ENCODE measurements at places on chromosomes 5 and 9.

DNA sequence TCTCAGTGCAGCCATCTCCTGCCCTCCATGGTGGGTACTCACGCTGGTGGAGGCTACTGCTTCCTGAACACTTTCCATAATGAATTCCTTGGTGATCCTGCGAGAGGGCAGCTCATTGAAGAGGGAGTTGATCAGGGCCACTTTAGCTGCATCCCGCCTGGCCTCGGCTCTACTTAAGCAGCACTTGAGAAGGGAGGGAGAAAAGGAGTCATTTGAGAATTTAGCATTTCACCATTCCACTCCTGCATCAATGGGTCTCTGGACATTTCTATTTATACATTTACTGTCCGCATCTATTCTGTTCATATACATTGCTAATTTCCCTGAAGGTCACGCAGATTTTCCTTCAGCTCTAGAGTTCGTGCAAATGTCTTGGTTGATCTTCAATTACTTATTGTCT is 35.1 kb downstream of the LIX1 start:
- DNase-seq: no peak

- DNase-seq: peak; percentile 16
Measured at GRCh38 chr9:1879501-1879900, 135.6 kb upstream of the SMARCA2 start.

DNA sequence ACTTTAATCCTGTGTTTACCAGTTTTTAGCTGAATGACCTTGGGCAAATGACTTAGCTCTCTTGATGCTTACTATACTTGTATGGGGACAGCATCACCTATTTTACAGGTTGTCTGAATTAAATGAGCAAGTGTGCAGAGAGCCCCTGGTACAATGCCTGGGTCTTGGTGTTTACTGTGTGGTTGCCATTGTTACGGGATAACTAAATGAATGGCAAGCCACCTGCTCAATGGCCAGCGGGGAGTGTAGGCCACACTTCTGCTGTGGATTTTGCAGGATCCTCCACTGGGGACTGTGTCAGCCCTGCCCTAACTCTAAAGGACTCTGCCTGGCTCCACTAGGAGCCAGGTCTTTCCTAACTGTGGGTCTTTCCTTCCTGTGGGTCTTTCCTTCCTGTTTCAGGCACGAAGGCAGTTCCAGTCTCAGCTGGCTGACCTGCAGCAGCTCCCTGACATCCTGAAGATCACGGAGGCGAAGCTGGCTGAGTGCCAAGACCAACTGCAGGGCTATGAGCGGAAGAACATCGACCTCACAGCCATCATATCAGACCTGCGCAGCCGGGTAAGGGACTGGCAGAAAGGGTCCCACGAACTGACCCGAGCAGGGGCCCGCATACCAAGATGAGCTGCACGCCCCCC is 10.3 kb upstream of the GLE1 start:
- no peak for DNase-seq

DNA sequence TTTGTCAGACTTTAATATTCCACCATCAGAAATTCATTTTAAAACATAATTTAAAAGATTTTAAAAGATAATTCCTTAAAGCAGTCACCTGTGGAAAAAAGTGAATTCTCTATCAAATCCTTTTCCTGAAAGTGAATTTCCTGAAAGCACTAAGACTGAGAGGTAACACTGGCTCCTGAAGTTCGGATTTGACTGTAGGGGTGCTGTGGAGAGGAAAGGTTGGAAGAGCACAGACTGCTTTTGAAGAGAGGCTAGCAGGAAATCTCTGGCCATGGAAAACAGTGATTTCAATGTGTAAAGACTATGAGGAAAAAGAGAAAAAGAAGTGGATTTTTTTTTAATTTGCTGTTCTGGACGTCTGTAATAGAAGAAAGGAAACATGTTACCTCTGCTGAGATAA is 35.7 kb upstream of the TMEM161B start:
- DNase-seq: no peak

DNA sequence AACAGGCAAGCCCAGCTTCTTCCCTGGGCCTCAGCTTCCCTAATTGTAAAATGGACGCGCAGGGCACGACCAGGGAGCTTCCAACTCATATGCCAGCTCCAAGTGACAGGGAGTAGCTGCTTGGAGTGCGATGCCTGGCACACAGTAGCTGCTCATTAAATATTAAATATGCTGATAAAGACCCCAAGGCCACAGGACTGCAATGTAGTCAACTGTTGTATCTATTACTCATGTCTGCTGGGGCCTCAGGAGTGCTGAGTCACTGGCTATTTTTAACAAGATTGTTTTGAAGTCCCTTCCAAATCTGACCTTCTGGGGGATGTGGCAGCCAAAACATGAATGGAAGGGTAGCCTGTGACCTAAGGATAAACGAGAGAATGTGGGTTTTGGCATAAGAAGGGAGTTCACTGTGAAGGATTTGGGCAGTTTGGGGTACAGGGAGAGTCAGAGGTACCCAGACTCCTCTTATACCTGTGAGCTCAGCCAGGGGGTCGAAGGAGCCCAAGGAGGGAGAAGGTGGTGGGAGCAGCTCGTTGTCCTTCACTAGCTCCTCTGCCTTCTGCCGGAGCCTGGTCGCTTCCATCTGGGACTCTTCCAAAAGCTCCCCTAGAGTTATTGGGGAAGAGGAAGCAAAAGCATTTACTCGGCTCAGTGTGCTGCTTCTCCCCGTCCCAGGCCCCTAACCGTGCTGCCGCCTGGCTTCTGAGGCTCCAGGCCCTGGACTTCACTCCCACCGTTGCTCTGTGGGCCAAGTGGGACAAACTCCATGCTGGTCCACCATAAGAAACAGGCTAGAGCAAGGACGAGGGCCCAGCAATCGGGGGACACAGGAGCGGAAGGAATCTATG is 17.5 kb downstream of the TNIP1 start:
- no peak for DNase-seq

DNA sequence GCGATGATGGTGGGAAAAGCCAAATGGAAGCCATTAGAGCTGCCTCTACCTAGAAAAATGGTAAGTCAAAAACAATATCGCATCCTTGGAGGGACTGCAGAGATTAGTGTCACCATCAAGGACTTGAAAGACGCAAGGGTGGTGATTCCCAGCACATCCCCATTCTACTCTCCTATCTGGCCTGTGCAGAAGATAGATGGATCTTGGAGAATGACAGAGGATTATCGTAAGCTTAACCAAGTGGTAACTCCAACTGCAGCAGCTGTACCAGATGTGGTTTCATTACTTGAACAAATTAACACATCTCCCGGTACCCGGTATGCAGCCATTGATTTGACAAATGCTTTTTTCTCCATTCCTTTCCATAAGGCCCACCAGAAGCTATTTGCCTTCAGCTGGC is 23.8 kb downstream of the ERP44 start:
- no peak for DNase-seq

DNA sequence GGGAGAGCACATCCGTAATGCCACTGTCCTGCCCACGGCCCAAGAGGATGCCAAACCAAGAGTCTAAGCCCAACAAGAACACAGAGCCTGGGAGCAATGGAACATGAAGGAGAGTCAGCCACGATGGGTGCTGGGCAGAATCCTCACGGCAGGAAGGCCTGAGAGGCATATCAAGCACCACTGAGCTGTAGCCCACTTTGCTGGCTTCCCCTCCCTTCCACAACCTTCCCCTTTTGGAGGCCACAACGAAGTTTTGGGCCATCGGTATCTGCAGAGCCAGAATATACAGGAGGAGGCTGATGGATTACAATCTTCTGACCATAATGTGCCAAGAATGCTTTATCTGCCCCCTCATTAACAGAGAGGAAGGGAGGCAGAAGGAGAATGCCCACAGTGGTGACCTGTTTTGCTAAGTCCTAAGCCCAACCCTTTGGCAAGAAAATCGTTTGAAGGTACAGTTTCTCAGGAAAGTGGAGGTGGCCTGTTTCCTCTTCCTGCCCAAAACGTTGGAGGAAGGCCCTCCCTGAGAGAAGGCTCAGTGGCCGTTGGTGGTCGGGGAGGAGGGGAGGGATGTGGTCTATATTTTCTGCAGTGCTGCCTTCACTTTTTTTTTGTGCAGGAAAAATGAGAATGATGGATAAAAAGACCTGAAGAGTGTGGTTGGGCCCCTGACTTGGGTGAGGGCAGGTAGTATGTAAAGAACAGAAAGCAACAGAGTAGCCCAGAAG is 26.2 kb downstream of the MACROH2A1 start:
- DNase-seq: no peak

DNA sequence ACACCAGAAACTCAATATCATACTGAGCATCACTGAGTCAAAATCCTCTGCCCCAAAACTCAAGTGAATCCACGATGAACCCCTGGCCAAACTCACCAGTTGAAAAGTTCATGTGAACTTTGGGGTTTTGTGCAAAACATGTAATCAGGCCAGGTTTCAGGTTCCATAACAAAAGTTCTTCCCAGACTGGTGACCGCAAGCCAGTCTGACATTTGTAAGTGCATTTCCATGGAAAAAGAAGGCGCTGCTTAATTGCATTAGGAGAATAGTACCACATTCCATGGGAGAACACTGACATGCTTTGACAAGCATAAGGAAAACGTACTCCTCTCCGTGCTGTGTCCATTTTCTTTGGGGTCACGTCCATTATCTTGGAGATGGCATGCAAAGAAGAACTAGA is 567.0 kb downstream of the BNC2 start:
- DNase-seq: no peak

GRCh38 chr5:15932066-15932465 is 247.5 kb downstream of the MARCHF11 start:
- no peak for DNase-seq

GRCh38 chr5:6692906-6693305 is 20.3 kb upstream of the TENT4A start:
- no peak for DNase-seq

DNA sequence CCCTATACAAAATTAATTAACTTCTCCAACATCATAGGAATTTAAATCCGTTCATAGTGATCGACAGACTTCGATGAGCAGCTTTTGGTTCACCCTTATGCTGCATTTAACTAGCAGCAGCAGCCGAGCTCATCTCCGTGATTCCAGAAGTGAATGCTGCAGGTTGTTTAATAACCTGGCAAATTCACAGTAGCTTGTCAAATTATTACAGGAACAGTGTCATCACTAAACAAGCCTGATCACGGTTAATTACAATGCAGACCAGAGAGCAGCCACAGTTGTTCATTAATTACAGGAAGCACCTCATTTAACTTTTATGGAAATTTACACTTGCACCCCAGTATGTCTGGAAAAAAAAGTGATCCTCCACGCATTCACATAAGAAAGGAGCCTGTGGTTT is 188.2 kb downstream of the BNC2 start:
- DNase-seq: no peak

DNA sequence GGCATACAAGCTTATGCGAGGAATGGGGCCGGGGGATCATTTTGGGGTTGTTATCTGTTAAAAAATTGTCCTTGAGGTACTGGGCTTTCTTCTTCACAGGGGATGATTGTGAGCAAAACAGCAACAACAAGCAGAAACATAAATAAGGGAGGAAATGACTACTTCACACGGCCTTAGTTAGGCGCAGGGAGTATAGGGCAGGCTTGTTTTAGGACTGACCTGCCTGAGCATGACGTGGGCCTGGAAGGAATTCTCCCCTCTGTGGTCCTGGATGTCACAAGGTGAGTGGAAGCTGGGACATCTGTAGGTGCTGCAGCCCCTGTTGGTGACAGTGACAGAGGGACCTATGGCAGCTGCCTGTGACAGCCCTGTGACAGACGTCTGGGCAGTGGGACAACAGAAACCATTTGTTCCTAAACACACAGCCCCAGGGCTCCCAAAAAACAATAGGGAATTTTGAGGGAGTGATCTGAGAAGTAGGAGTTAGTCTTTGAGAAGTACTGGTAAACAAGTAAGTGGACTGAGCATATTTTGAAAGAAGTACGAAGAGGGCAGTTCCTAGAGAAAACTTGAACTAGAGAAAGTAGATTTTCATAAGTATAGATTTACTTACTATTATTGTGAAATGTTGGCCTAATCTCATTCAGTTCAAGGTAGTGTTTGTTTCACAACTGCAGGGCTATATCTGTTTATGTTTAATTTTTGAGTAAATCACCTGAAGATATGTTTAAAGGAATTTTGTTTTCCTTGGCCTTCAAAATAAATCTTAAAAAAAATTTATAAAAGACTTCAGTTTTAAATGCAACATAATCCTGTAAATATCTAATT is 113.1 kb downstream of the KDM4C start:
- DNase-seq: no peak

DNA sequence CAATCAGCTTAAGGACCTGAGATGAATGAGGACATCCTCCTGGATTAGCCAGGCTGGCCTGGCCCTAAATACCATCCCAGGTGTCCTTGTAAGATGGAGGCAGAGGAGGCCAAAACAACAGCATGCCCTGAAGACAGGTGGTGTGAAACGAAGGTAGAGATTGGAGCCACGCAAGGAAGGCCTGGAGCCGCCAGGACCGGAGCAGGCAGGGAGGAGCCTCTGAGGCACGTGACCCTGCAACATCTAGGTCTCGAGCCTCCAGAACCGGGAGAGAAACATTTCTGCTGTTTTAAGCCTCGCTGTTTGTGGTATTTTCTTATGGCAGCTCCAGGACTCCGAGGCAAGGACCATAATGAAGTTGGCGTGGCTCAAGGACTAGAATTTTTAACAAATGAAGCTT is 9.7 kb upstream of the COL5A1 start:
- DNase-seq: no peak

DNA sequence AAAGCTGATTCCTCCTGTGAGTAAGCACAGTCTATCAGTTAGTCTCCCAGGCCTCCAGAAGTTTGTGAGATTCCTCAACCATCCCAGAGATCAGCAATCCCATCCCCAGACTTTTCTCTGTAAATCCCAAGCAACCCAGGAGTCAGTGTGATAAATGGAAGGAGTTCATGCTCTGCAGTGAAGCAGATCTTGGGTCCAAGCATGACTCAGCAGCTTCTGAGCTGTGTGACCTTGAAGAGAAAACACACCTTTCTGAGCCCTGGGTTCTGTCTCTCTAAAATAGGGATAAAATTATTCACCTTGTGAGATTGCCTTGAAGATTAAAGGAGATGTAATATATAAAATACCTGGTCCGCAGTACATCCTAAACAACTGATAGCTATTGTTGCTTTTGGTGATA is 318.7 kb downstream of the ASTN2 start:
- DNase-seq: no peak

DNA sequence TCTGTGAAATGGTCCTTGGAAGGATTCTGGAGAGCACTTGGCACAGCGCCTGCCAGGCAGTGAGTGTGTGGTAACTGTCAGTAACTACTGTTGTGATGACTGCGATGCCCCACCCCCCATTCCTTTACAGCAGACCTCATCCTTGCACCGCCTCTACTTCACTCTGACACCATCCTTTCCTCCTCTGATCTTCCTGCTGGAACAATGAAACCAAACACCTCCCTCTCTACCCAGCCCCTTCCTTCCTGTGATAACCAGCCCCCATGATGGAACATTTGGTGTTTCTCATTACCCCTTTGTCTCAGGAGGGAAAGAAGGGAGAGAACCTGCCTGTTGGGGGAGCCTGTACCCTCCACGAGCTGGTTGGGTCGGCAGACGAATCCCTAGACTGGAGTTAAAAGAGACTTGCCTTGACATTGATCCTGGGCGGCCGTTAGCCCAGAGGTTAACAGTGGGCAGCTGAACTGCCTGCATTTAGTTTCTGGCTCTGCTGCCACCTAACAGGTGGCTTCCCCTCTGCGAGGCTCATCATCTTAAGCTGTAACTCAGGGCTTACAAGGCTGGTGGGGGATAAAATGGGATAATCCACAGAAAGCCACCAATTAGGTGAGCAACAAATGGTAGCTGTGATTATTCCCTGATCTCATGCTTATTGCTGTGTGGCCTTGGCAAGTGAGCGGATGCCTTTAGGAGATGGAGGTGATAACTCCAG is 34.2 kb upstream of the GRPEL2 start:
- DNase-seq: no peak
